ENCODE measurements at places on chromosomes 7 and 10.
A peak's percentile ranks its signal among the peaks of the same experiment; 100 is the strongest.

DNA sequence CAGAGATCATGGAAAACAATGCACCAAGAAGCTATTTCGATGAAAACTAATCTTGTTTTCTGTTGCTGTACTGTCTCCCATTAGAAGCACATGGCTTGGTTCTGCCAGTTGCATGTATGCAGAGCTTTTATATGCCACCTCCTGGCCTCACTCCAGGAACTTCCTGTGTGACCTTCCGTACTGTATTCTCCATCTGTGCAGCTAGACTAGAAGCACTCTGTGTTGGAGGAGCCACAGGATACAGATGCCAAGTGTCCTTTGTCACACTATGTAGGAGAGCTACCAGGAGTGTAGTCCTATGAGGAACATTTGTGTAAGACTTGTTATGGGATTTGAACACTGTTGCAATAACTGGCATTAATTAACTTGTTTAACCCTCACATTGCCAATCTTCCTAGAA is 503.5 kb upstream of the TPK1 start:
- no peak for DNase-seq

DNA sequence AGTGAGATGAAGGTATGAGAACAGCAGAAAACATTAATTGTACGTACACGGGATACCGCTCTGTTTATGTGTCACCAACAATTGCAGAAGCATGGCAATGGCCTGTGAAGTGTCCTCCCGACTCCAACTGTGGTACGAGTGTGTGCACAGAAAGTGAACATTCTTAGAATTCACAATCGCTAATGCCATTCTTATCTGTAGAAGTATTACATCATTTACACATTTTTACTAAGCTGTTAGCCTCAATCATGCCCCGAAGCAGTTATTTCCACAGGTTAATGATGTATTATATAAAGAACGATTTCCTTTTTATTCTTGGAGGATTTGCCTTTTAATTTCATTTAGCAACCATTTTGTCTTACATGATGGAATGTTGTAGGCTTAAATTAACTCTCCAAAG is 103.4 kb downstream of the EVX1 start:
- no peak for DNase-seq

DNA sequence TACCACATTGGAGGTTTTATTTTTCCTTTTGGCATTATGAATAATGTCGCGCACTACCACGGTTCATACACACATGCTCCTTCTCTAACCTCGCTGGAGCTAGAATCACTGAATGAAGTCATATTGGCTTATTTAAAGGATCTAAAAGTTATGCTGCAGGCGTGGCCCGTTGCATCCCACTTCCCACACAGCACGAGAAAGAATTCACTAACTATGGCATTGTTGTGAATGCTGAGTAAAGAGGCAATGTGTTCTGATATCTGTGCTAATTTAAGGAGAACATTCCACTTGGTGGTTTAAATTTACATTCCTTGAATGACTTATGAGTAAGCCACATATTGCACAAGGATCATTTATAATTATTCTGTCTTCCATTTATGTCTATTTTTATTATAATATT is 20.7 kb downstream of the TCERG1L start:
- DNase-seq = no peak

DNA sequence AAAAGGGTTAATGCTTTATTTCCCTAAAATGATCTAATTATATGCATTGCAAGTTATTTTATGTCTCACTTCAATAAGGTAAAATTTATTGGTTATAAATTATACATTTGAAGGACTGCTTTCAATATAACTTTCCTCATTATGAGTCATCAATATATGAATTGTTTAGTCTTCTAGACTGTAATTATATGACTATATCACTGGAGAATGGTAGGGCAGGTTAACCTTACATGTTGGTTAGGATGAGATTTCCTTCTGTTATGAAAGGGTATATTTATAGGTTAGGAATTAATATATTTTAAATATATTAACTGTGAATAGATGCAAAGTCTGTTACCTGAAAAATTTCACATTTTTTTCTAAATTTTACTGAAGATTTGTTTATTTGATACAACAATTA is 406.4 kb upstream of the ETV1 start:
- no peak for DNase-seq

- DNase-seq = peak; percentile 98
Measured at GRCh38 chr7:13990319-13990983, 985 bp upstream of the ETV1 start.

- no peak for DNase-seq
Measured at GRCh38 chr10:30842894-30843293, 188.8 kb downstream of the ZNF438 start.

DNA sequence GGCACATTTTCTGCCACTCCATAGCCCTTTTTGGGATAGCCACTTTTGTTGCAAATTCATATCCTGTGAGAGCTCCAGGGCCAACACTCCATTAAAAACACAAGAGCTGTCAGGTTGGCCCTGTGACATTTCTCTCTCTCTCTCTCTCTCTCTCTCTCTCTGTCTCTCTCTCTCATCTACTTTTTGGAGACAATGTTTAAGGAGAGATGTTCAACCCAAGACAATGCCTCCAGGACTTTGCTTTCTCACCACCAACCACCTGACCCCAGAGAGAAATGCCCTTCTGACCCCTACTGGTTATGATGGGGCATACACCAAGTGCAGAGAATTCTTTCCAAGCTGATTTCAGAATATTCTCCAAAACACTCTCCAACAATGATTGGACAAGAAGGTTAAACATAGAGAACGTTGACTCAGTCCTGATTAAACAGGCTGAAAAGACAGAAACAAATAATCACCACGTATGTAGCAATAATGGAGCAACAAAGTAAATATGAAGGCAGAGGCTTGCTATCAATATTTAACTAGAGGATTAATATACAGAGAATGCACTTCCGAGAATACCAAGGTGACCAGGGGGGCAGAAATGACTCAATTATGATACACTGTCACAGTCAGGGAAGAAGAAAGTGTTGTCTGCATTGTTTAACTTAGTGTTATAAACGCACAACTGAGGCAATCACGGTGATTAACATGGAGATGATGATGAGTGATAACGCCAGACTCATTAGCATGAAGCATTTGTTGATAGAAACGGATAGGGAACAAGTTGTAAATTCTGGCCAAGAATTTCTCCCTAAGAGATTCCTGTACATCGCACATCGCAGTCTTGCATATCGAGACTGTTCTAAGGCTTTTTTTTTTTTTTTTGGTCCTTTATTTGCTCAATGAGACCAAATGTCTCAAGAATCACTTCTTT is 178.5 kb downstream of the NRP1 start:
- DNase-seq = peak; percentile 11

DNA sequence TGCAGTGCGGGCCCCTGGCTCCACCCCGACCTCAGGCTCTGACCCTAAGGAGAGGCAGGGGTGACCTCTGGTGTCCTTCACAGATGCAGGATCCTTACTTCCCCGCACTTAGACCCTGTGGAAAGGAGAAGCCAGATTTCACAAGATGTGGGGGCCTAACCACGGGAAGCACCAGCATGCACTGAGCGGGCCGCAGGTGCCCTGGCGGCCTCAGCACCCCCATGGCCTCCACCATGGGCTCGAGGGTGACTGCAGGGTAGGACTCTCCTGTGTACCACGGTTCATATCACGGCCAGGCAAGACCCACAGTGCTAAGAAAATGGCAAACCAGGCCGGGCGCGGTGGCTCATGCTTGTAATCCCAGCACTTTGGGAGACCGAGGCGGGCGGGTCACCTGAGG is 410.0 kb upstream of the FOXK1 start:
- no peak for DNase-seq

DNA sequence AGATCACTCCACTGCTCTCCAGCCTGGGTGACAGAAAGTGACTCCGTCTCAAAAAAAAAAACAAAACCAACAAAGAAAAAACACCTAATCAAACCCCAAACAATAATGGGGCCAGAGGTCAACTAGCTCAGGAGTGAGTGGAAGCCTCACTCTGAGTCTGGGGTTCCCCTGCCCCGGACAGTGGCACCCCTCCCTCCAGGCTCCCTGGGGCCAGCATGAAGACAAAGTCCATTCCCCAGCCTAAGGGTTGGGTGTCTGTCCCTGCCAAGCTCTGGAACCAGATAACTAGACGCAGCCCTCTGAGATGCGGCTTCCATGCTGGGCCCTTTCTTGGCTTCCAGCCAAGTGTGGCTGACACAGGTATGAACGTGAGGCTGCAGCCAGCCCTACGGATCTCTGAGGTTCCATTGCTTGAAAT is 1.7 kb upstream of the FUOM start:
- DNase-seq = no peak

GRCh38 chr10:123911866-123912265 is 20.3 kb upstream of the CPXM2 start:
- no peak for DNase-seq

- DNase-seq = no peak
Measured at GRCh38 chr10:103540722-103541121, 47.2 kb downstream of the NEURL1 start.

DNA sequence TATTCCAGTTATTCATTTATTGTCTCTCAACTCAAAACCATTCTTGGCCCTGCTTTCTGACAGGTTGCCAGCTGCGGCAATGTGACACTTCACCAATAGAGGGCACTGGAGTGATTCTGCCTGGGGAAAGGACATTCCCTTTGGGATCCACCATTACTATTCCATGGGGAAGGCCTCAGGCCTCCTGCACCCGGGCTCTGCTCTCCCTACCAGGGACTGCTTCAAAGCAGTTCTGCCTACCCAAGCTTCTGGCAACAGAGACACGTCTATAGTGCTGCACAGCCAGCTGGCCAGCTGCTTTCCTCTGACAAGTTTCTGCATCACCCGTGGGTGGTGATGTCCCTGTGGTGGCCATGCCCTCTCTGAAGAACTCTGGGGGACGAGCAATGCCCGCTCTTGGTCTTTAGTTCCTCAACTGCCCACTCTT is 163.8 kb downstream of the ELMO1 start:
- no peak for DNase-seq

DNA sequence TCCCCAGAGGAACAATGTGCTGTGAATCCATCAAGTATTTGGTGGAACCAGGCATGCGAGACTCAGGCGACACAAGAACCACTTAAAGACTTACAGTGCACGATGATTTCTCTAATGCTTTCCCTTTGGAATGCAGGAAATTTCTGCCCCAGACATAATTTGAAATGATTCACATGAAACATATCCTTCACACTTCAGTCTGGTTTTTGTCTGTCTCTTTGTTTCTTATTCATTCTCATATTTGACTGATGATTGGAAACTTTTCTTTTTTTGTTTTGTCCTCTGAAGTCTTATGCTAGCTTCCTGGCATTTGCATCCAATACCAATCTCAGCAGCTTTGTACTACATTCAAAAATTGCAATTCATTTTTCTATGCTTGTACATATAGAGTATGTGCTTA is 502.8 kb downstream of the PHTF2 start:
- DNase-seq = no peak

DNA sequence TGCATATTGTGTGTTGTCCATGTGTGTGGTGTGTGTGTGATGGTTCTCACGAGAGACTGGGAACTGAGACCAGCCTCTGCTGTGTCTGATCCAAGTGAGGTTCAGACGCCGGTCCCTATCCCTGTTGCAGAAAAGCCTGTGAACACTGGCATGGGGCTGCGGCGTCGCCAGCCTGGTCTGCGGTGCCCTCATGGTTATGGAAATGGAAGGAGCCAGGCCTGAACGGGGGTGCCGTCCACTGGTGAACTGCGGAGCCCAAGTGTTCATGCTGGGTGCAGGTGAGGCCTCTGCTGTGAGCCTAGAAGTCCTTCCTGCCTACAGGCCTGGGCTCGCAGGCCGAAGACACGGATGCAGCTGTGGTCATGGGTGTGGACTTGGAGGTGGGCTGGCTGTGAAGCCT is 18.7 kb upstream of the NCAPG2 start:
- DNase-seq = no peak

- no peak for DNase-seq
Measured at GRCh38 chr7:97499204-97499603, 232.7 kb upstream of the TAC1 start.

Data from SHP77 treated with DMSO at 0.1 percent for 48 hours (cell line).